ENCODE measurements at places on chromosomes 2 and 18. TPM values are rescaled to one million over a fixed set of nuclear protein-coding genes. Genes with fewer than 3 reads are reported as not detected.

DSEL gene
- 0.09 TPM for total RNA-seq

CLIP4 gene
- total RNA-seq = 19.5 TPM

DNA sequence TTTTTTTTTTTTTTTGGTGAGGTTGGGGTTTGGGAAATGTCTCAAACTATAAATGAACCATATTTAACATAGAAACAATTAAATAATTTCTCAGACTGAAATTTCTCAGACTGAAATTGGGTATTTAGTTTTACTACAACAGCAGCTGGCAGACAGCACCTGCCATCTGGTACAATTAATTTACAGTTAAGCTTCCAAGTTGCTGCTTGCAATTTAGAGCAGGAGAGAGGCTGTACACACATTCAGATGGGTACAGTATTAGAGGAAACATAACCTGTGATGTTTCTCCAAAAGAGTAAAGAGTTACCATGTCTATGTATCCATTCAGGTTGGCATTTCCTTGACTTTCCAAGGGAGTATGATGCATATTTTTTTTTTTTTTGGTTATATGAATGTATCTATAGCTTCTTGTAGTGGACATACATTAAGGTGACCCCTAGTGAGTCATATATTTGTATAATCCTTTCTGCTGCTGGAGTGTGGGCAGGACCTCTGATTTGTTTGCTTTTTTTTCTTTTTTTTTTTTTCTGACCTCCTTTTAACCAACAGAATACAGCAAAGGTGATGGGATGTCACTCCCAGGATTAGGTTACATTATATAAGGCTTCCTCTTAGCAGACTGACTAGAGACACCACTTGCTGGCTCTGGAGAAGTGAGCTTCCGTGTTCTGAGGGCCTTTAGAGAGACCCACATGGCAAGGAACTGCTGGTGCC is 201.7 kb downstream of the PTH2R start:
- no peak for DNase-seq

- no peak for DNase-seq
Observed at GRCh38 chr2:185188656-185189055, 549.9 kb upstream of the FSIP2 start.

DNA sequence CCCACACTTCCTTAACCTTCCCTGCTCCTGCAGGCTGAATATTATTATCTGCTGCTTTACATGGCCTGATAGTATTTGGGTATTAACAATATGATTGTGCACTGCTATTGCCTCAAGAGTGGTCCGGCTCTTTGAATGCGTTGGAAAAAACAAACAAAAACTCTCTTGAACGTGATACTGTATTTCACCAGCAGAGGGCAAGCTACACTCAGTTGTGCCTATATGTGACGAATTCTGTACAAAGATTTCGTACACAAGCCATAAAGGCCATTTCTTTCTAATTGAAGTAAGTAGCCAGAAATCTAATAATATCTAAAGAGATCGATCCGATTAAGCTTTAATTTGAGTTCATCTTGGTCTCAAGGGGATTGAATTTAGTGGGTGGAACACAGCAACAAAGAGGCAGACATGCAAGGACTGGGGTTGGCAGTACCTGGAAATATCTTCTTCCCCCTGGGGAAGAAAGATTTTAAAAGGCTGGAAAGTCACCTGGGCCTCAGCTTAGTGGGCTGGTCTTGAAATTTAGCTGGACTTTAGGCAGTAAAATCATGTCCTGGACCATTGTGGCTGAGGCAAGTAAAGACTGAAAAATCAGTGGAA is 49.3 kb upstream of the RAB6D start:
- peak; percentile 24 for DNase-seq

GRCh38 chr2:81213598-81213997 is 909.0 kb upstream of the LRRTM1 start:
- DNase-seq = no peak

GRCh38 chr2:62466503-62466854 is 39.5 kb downstream of the TMEM17 start:
- no peak for DNase-seq

Data from activated CD4-positive, alpha-beta T cell treated with anti-CD3 and anti-CD28 coated beads for 36 hours (primary cell).